ENCODE measurements at places on chromosomes 2 and 18. TPM values are rescaled to one million over a fixed set of nuclear protein-coding genes. Genes with fewer than 3 reads are reported as not detected.

GRCh38 chr2:26522751-26523171 is 44.8 kb upstream of the OTOF start:
- no peak overlapping the region for H3K27ac ChIP-seq
- no peak overlapping the region for H3K4me3 ChIP-seq
- no peaks in the 10 kb centered on the region for H3K4me1 ChIP-seq
- peaks cover 8% of the 10 kb centered on the region for H3K27me3 ChIP-seq
- DNase-seq = no peak
- H3K36me3 ChIP-seq = no peaks in the 10 kb centered on the region

HOXD3 gene
- total RNA-seq = not detected

DNA sequence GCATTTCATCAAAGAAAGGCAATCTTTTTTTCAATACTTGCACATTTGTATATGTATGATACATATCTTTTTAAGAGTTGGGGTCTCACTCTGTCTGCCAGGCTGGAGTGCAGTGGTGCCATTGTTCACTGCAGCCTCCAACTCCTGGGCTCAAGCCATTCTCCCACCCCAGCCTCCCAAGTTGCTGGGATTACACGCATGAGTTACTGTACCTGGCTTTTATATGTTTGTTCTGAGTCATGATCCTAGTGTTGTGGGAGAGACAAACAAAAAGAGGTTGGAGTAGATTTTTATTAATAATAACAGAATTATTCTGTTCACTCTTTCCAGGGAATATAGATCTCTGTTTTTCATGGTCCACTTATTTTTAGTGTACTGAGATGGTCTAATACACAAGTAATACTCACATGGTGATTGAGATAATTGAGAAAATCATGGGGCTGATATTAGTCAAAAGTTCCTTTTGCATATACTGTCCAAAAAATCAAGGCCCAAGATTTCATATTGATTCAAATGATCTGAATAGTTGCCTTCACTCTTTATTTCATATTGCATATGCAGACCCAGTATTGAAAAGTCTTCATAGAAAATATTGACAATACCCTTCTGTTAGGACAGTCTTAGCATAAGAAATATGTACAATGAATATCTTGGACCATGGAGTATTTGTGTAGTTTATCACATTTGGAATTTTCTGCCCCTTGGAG is 138.3 kb downstream of the FMNL2 start:
- H3K4me1 ChIP-seq = peaks cover 9% of the 10 kb centered on the region

CFAP221 gene
- not detected for total RNA-seq

- H3K27me3 ChIP-seq = no peaks in the 10 kb centered on the region
- H3K36me3 ChIP-seq = no peaks in the 10 kb centered on the region
- H3K27ac ChIP-seq = no peak overlapping the region
- H3K4me1 ChIP-seq = no peaks in the 10 kb centered on the region
- no peak for DNase-seq
Measured at GRCh38 chr2:193701484-193701883, 1506.8 kb upstream of the TMEFF2 start.

DNA sequence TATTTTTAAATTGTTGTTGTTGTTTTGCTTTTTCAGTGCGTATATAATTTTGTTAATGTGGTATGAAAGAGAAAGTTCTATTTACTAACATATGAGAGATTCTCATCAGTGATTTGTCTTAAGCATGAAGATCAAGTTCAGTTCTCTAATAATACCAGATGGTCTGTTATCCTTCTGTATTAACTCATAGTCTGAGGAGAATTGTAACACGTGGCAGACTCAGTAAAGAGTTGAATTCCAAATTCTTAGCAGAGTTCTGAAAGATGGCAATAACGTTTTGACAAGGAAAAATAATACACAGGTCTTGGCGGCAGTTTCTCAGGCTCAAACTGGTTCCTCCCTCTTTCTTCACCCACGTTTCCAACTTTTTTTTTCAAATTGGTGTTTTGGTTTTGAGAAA is 17.2 kb upstream of the COL3A1 start:
- no peaks in the 10 kb centered on the region for H3K36me3 ChIP-seq
- H3K27ac ChIP-seq = no peak overlapping the region
- no peak overlapping the region for H3K4me3 ChIP-seq
- no peaks in the 10 kb centered on the region for H3K4me1 ChIP-seq
- no peak for DNase-seq

PTH2R gene
- not detected for total RNA-seq

- no peak overlapping the region for H3K4me3 ChIP-seq
- no peaks in the 10 kb centered on the region for H3K36me3 ChIP-seq
- no peak overlapping the region for H3K27ac ChIP-seq
- DNase-seq = no peak
- H3K4me1 ChIP-seq = no peaks in the 10 kb centered on the region
Measured at GRCh38 chr18:10140461-10141282, 226.9 kb downstream of the VAPA start.

DNA sequence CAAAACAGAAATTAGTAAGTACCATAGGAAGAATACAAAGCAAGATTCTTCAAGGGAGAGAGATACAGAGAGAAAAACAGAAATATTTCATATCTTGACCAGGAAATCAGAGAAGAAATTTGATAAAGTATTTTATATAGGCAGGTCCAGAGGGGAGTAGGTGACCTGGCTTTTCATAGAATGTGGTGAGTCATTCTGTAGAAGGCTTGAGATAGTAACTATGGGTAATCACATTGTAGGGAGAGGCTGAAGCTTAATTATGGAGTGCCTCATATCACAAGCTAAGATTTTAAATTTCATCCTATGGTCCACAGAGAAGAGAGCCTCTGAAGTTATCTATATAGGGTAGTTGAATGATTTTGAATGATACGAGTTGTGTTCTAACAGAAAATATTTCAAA is 195.0 kb upstream of the CYRIA start:
- no peak overlapping the region for H3K4me3 ChIP-seq
- no peaks in the 10 kb centered on the region for H3K27me3 ChIP-seq
- peaks cover 6% of the 10 kb centered on the region for H3K36me3 ChIP-seq
- no peaks in the 10 kb centered on the region for H3K4me1 ChIP-seq

DNA sequence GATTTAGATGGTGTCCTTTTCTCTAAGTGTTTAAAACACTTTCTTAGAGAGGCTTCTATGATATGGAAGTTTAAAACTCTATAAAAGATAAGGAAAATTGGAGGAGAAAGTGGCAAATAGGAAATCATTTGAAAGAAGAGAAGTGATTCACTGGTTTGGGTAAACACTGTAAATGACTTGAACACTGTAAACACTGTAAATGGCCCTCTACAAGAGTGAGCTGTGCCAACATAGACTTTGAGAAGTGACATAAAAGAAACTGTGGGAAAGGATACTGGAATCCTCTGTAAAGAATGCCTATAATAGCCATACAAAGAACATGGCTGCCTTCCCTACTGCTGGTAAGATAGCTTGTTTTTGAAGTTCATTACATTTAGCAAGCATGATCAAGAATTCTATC is 210.9 kb upstream of the SIX3 start:
- H3K36me3 ChIP-seq = no peaks in the 10 kb centered on the region
- no peak overlapping the region for H3K27ac ChIP-seq
- no peaks in the 10 kb centered on the region for H3K4me1 ChIP-seq
- no peak for DNase-seq
- no peak overlapping the region for H3K4me3 ChIP-seq

DNA sequence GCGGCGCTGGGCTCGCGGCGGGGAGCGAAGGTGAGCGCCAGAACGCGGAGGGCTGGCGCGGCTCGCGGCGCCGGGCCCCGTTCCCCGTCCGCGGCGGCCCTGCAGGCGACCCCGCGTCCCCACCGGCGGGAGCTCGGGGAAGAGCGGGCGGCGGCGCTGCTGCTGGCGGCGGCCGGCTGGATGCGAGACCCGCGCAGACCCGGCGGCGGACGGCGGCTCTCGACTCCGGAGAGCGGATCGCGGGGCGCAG is 213 bp downstream of the DOK6 start:
- H3K4me3 ChIP-seq = no peak overlapping the region
- H3K4me1 ChIP-seq = peaks cover 2% of the 10 kb centered on the region
- H3K27me3 ChIP-seq = peaks cover 43% of the 10 kb centered on the region
- DNase-seq = no peak

GRCh38 chr2:206713746-206714145 is 4.5 kb downstream of the DYTN start:
- peaks cover 8% of the 10 kb centered on the region for H3K27me3 ChIP-seq
- no peaks in the 10 kb centered on the region for H3K36me3 ChIP-seq
- no peak overlapping the region for H3K4me3 ChIP-seq
- H3K4me1 ChIP-seq = no peaks in the 10 kb centered on the region
- H3K27ac ChIP-seq = no peak overlapping the region
- DNase-seq = no peak

GRCh38 chr2:175004980-175005732 is at the start of gene CHN1:
TSS of gene CHN1 (minus strand) at chr2:175005381. CDS start at chr2:175004912, 469 bp downstream.
- H3K36me3 ChIP-seq = no peaks in the 10 kb centered on the region
- peak within 1 kb of the TSS; percentile 65 for H3K4me3 ChIP-seq
- no peak within 1 kb of the TSS for H3K27ac ChIP-seq
- DNase-seq = peak; percentile 61
- no peaks in the 10 kb centered on the region for H3K4me1 ChIP-seq
- peaks cover 26% of the 10 kb centered on the region for H3K27me3 ChIP-seq

HMSD gene
- total RNA-seq = 10.3 TPM

GRCh38 chr2:195364015-195364965 is 292.7 kb upstream of the SLC39A10 start:
- no peak for DNase-seq
- no peaks in the 10 kb centered on the region for H3K27me3 ChIP-seq
- peaks cover 23% of the 10 kb centered on the region for H3K4me1 ChIP-seq
- no peak overlapping the region for H3K27ac ChIP-seq

DNA sequence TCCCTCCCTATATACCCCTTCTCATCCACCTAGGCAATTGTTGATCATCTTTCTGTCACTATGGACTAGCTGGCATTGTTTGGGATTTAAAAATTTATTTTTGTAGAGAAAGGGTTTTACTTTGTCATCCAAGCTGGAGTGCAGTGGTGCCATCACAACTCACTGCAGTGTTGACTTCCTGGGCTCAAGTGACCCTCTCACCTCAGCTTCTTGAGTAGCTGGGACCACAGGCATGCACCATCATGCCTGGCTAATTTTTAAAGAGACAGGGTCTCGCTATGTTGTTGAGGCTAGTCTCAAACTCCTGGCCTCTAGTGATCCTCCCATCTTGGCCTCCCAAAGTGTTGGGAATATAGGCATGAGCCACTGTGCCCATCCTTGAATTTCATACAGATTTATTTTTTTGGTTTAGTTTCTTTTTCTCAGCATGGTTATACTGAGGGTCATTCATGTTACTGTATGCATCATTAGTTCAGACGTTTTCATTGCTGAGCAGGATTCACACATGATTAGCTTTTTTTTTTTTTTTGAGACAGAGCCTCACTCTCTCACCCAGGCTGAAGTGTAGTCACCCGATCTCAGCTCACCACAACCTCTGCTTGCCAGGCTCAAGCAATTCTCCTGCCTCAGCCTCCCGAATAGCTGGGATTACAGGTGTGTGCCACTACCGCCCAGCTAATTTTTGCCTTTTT is 8.6 kb upstream of the PCARE start:
- H3K27me3 ChIP-seq = no peaks in the 10 kb centered on the region
- H3K4me3 ChIP-seq = no peak overlapping the region
- no peak for DNase-seq
- no peaks in the 10 kb centered on the region for H3K36me3 ChIP-seq
- no peak overlapping the region for H3K27ac ChIP-seq

DNA sequence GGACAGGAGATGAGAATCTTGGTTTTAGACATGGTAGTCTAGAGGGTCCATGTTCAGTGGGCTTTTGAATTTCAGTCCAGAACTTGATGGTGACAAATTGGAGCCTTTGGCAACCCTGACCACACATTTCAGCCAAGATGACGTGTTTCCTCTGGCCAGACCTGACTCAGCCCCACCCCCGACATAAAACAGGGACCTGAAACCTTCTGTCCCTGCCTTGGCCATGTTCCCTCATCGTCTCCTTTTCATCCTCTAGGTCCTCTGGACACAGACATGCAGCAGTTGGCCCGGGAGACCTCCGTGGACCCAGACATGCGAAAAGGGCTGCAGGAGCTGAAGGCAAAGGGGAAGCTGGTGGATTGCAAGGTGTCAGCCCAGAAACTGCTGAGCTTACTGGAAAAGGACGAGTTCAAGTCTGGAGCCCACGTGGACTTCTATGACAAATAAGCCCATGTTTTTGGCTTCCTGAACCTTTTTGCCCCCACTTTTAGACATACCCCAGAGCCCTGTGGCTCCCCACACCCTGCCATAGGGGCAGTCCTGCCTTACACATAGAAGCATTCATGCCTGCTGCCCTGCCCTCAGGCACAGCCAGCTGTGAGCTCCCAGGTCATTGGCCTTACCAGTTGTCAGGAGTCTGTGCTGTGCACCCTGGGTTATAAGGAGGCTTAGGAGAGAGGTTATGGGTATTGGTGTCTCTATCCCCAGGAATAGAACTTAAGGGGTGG is 4.0 kb downstream of the SPR start:
- H3K36me3 ChIP-seq = no peaks in the 10 kb centered on the region
- DNase-seq = no peak
- H3K4me1 ChIP-seq = peaks cover 5% of the 10 kb centered on the region
- no peak overlapping the region for H3K4me3 ChIP-seq

DNA sequence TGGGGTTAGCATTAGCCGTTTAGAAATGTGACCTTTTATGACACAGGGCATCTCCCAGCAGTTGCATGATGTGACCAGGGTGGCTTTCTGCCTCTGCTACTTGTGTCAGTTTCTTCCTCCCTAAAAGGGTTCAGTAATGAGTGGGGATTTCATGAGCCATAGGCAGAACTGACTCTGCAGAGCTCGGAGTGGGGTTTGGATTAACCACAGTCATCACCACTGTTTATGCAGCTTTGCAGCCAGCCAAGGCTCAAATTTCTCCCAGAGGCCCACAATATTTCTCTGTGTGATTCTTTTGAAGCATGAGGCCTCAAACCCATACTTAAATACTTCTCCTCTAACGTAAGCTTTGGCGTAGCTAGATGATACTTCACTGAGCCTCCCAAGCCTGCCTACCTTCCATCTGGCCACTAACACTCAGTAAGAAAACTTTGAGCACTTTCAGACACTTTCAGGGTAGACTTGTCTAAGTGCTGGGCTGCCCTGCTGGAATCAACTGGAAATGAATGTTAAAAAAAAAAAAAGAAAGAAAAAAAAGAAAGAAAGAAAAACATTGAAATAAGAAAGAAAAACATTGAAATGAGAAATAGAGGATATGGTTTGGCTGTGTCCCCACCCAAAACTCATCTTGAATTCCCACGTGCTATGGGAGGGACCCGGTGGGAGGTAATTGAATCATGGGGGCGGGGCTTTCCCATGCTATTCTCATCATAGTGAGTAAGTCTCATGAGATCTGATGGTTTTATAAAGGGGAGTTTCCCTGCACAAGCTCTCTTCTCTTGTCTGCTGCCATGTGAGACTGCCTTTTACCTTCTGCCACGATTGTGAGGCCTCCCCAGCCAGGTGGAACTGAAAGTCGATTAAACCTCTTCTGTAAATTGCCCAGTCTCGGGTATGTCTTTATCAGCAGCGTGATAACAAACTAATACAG is 11.5 kb upstream of the LAPTM4A start:
- no peaks in the 10 kb centered on the region for H3K4me1 ChIP-seq
- DNase-seq = no peak
- peaks cover 19% of the 10 kb centered on the region for H3K27me3 ChIP-seq
- H3K27ac ChIP-seq = no peak overlapping the region

DNA sequence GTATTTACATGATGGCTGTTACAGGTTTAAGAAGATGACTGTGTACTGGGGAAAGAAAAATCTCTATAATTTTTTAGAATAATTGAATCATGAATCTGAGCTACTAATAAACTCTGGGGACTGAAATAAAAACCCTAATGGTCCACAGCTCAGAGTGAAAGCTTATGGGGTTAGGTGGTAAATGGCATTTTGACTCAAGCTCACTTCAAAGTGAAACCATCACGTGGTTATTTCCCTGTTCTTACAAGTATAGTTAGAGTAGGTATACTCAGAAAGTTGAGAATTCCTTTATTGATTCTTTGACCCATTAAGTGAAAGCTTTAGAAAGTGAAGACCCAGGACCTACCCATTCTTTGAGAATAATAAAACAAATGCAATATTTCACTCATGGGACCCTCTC is 626.2 kb upstream of the SETBP1 start:
- no peak overlapping the region for H3K4me3 ChIP-seq
- H3K27me3 ChIP-seq = peaks cover 7% of the 10 kb centered on the region
- DNase-seq = no peak

MDH1B gene
- total RNA-seq = not detected
